IPS DF 6.9 (cell line): ENCODE measurements at places on chromosomes 3 and 15.

- DNase-seq: no peak
Measured at GRCh38 chr3:191076903-191077552, 122.0 kb upstream of the OSTN start.

GRCh38 chr15:31871166-31871886, 159.0 kb upstream of the CHRNA7 start:
- DNase-seq: no peak

GRCh38 chr15:56215769-56216168, 27.9 kb downstream of the RFX7 start:
- no peak for DNase-seq

GRCh38 chr15:38065721-38066345, 131.4 kb downstream of the TMCO5A start:
- DNase-seq: no peak

DNA sequence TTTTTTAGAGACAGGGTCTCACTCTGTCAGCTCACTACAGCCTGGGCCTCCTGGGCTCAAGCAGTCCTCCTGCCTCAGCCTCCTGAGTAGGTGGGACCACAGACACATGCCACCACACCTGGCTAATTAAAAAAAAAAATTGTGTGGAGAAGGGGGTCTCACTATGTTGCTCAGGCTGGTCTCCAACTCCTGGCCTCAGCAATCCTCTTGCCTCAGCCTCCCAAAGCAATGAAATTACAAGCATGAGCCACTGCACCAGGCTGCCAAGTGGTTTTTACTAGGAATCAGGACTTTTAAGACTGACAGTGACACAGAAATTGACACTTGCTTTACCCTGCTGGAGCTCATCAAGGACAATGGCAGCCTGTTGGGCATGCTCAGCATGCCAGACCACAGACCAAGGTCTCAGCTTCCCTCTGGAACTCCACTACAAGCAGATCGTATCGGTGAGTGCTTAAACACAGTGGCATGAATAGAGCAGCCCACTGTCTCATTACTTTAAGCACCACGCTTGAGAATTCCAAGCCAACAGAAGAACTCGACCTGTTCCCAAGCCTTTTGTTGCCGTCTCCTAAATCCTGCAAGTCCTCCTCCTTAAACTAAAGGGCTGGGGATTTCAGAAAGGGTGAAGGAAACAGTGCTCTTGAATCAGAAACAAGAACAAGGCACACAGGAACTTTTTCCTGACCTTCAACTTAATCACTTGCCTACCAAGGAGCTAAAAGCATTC, 41.4 kb downstream of the EOMES start:
- DNase-seq: peak; percentile 47

- DNase-seq: no peak
Measured at GRCh38 chr3:54309601-54310000, 187.2 kb downstream of the CACNA2D3 start.

DNA sequence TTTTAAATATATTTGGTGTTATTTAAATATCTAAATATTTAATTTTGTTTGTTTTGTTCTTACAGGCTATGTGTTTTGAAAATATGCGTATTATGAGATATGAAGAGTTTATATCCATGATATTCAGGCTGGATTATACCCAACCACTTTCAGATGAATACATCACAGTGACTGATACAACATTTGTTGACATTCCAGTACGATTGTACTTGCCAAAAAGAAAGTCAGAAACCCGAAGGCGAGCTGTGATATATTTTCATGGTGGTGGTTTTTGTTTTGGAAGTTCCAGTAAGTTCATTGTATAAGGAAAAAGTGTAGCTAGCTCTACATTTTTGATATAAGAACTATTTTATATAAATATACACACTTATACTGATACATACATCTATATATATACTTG, 6.9 kb downstream of the AADACL2 start:
- DNase-seq: no peak

DNA sequence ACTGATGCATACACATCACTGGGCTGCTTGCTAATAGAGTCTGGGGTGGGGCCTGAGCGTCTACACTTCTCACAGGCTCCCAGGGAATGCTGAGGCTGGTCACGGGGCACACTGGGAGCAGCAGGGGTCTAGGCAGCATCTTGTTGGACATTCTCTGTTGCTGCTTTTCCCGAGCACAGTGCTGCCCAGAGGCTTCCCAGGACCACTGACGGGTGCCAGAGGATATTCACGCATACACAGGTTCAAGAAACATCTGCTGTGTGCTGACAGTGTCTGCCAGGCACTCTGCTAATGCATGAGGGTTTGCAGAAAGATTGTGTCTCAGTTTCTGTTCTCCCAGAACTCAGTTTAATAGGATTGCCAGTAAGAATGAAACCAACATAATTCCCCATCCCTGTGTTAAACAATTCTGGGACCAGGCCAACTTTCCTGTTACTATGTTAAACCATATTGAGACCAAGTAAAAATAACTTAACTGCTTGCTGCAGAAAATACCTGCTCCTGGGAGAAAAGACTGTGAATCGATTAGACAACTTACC, 23.9 kb upstream of the BCL2L10 start:
- no peak for DNase-seq

DNA sequence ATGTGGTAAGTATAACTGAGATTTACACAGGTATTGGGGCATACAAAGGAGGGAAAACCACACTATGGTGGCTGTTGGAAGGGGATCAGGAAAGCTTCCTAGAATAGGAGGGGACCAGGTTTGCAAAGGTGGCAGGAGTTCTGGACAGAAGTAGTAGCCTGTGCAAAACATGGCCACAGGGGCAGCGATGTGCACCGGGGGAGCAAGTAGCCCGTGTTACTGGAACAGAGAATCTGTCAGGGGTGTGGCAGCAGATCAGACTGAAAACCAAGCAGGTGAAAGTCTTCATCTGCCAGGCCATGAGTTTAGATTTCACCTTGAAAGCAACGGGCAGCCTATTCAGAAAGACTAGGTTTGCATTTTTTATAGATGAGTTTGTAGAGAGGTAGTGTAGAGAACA, 182.3 kb upstream of the LPP start:
- DNase-seq: no peak
